ENCODE measurements at places on chromosomes 5 and 9.

DNA sequence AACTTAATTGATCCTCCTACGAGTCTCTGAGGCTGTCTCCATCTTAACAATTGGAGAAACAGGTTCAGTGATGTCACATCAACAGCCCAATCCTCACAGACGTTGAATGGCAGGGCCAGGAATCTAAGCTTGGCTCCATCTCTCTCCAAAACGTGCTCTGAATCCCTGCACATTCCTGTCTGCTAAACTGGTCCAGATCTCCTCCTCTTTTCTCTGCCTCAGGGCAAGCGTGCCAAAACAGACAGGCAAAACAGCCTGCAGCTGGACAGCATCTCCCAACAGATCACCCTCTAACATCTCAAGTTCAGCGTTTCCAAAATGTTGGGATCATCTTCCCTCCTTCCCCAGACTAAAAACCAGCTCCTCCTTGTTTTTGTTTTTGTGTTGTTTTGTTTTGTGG, 6.6 kb downstream of the FBP1 start:
- DNase-seq: peak; percentile 17

GRCh38 chr5:98187945-98188344, 585.5 kb upstream of the RGMB start:
- no peak for DNase-seq

- no peak for DNase-seq
Observed at GRCh38 chr9:111730937-111731567, 63.7 kb downstream of the SHOC1 start.

GRCh38 chr9:126773004-126773607, 31.7 kb upstream of the ZBTB43 start:
- no peak for DNase-seq

- DNase-seq: no peak
Observed at GRCh38 chr5:121299153-121299552, 552.5 kb upstream of the FTMT start.

DNA sequence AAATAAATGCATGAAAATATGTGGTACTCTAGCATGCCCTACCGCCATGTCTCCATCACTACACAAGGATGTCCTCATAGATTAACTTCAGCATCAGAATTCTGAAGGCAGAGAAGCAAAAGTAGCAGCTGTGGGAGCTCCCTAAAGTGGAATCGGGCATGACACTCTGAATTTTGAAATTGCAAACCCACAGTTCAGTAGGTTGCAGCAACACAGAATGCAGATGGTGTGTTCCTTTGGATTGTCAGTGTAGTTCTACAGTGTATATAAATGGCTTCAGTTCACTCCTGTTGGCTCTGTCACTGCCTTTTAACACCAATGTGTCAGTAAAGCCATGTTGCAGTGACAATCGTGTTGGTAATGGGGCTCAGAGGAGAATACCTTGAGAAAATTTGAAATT, 973.6 kb upstream of the WWC1 start:
- no peak for DNase-seq

DNA sequence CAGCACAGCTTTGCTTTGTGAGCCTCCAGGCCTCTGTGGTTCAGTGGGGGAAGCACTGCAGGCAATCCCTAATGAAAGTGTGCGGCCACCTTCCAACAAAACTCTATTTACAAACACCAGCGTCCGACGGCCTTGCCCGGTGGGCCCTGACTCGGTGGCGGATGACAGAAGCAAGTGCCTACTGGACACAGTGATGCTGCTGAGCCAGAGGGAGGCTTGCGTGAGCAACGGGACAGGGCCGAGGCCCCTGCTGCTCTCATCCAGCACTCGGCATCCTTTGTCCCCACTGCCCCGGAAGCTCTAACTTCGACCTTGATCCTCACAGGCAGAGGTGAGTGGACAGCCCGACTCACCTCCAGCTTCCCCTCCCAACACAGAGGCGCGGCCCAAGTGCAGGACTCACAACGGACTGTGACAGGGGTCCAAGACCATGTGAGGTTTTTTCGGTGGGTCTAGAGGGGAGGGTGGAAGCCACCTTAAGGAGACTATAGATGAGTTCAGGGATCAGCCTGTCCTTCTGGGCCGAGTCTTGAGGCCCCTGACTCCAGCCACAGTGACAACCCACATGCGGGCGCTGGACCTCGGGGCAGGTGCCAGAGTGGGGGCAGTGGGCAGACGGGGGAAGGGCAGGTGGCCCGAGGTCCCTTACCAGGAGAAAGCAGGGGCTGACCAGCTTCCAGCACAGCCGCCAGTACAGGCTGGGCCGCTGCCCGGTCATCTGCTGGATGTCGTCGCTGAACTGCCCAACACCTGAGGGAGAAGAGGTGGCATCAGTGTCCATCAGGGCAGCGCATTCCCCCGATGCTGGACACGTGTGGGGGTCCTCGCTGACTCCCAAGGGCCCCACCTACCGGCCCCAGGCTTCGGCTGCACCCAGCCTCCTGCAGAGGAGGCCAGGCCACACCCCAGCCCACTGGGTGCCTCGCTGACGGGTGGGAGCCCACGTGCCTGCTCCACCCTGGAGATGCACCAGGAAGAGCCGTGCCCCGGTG, 39.4 kb downstream of the SLC6A3 start:
- no peak for DNase-seq

- DNase-seq: no peak
Observed at GRCh38 chr9:80699511-80699998, 989.8 kb downstream of the TLE1 start.

GRCh38 chr5:149672701-149673476, 57.2 kb upstream of the PPARGC1B start:
- no peak for DNase-seq

DNA sequence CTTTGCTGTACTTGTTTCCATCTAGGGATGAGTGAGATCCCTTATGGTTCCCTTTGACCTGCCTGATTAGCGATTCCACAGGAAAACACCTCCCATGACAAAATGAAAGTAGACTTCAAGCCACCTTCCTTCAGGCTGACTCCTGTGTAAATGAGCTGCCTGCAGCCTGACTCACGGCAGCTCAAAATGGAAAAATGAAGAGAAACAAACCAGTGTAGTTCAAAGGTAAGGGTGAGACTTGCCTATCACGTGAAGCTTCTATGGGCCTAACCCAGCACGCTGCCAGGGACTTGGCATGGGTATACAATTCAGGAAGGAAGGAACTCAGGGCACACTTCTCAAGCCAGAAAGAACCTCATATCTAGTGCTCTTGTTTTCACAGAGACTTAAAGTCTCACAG, 110.1 kb upstream of the LRRTM2 start:
- no peak for DNase-seq

- no peak for DNase-seq
Observed at GRCh38 chr9:123682746-123683145, 247.2 kb downstream of the DENND1A start.

DNA sequence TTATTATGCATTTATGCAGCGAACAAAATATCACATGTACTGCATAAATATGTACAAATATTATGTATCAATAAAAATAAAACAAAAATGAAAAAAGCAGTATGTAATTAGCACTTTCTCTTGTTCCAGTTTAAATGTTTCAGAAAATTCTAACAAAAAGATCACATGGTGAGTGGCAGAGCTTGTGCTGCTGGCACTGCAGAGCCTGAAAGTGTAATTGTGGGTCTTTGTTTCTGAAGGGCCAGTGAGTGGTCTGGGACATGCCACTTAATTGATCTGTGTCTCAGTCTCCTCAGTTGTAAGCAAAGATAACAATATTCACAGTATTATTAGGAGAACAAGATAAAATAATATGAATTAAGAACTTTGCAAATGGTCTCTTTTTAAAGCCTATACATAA, 39.5 kb upstream of the RAI14 start:
- no peak for DNase-seq

- DNase-seq: no peak
Observed at GRCh38 chr5:15877914-15878313, 301.7 kb downstream of the MARCHF11 start.

GRCh38 chr5:60763061-60763460, 63.1 kb upstream of the DEPDC1B start:
- no peak for DNase-seq

- DNase-seq: no peak
Observed at GRCh38 chr5:43420241-43420640, 8.1 kb upstream of the CCL28 start.

DNA sequence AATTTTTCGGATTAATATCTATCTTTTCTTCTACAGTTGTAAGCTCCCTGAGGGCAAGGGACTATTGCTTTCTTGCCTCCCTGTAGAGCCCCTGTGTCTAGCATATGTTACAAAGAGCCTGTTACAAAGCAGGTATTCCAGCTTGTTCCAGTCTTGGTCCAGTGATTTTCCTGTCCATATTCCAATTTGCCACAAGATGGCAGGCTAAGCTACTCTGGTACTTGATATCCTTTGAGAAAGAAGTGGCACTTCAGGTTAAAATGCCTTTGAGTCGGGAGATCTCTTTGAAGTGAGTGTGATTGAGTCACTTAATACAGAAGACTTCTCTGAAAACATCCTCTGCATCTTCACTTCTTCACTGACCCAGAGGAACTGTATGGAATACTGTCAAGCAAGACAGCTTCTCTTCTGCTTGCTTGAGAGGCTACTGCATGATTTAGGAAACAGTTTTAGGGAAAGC, 24.5 kb downstream of the CAVIN4 start:
- no peak for DNase-seq

DNA sequence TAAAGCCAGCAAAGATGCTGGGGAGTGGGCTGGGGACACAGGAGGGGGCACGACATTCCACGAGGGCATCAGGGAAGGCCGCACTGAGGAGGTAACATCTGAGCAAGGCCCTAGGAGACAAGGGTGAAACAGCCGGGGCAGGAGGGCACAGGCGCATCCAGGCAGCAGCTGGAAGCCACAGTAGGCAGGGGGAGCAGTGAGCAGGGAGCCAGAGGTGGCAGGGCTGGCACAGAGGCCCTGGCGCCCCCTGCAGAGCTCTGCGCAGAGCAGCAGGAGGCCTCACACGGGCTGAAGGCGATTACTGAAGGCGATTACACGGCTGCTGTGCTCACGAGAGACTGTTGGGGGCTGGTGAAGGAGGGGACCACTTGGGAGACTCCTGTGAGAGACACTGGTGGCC, 15.4 kb downstream of the LMAN2 start:
- no peak for DNase-seq

- no peak for DNase-seq
Observed at GRCh38 chr5:102682101-102682647, 72.9 kb upstream of the PAM start.

GRCh38 chr9:19720377-19720776, 68.5 kb downstream of the SLC24A2 start:
- no peak for DNase-seq

- no peak for DNase-seq
Observed at GRCh38 chr9:131406563-131407436, 12.9 kb downstream of the PRRC2B start.

- no peak for DNase-seq
Observed at GRCh38 chr5:119220576-119221197, 135.1 kb upstream of the TNFAIP8 start.

DNA sequence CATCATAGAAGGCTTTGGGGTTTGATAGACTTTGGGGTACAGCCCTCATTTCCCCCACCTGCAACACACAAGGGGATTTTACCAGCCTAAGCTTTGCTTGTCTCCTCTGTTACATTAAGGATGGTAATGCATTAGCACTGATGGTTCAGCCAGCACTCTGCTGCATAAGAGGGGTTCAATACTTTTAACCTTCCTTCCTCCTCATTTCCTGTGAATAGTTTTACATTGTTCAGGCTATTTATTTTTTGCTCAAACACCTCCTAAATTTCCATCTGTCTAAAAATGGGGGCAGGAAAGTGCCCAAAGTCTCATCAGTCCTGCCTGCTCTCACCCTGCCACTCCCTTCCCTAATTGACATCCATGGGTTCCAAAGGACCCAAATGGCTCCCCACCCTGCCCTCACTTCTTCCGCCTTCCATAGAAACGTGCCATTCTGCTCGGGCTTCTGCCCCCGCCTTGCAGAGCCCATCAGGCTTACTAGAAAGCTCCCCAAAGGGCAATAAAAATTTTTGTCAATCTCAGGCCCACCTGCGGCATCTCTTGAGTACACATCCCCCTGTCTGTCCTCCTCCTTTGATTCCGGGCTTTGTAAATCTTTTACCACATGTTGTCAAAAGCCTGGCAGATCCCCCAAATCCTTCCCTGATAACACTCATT, 239.5 kb upstream of the SLC24A2 start:
- no peak for DNase-seq
